Colonic mucosa (tissue), 4 donors: ENCODE measurements at places on chromosomes 2 and 18. TPM values are rescaled to one million over a fixed set of nuclear protein-coding genes. Genes with fewer than 3 reads are reported as not detected.

DNA sequence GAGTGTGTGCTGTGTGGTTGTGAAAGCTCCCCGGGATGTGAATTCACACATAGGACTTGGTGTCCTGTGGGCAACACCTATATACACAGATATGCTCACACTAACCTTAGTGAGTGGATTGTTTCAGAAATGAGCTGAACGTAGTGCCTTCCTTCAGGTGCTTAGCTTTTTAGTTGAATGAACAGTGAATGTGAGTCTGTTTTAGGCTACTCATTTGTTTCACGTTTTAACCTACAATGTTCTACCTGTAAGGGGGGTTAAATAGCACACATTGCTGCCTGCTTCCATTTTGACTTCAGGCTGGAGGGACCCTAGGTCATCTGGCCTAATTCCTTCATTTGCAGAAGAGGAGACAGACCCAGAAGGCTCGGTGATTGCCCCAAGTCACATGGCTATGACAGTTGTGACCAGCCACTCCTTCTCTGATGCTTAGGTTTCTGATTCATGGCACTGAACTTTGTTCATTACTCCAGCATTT is 1.0 kb downstream of the PLEK start:
- no peak for DNase-seq
- peak overlapping the region; percentile 22 for H3K4me3 ChIP-seq
- no peaks in the 10 kb centered on the region for H3K36me3 ChIP-seq
- peak overlapping the region; percentile 38 for H3K27ac ChIP-seq
- no peaks in the 10 kb centered on the region for H3K4me1 ChIP-seq

GRCh38 chr2:181070836-181071200 is 90.4 kb downstream of the UBE2E3 start:
- H3K4me1 ChIP-seq: no peaks in the 10 kb centered on the region
- no peak for DNase-seq
- no peaks in the 10 kb centered on the region for H3K27me3 ChIP-seq
- H3K27ac ChIP-seq: no peak overlapping the region
- no peaks in the 10 kb centered on the region for H3K36me3 ChIP-seq

GRCh38 chr2:31778153-31778552 is 197.4 kb upstream of the SRD5A2 start:
- H3K4me3 ChIP-seq: no peak overlapping the region
- H3K27ac ChIP-seq: no peak overlapping the region
- H3K36me3 ChIP-seq: no peaks in the 10 kb centered on the region
- H3K27me3 ChIP-seq: no peaks in the 10 kb centered on the region
- DNase-seq: no peak

- no peaks in the 10 kb centered on the region for H3K4me1 ChIP-seq
- H3K4me3 ChIP-seq: no peak overlapping the region
- H3K27ac ChIP-seq: no peak overlapping the region
- H3K27me3 ChIP-seq: no peaks in the 10 kb centered on the region
- no peak for DNase-seq
These were observed 304.7 kb downstream of the TCF4 start for GRCh38 chr18:55283309-55283708.

DNA sequence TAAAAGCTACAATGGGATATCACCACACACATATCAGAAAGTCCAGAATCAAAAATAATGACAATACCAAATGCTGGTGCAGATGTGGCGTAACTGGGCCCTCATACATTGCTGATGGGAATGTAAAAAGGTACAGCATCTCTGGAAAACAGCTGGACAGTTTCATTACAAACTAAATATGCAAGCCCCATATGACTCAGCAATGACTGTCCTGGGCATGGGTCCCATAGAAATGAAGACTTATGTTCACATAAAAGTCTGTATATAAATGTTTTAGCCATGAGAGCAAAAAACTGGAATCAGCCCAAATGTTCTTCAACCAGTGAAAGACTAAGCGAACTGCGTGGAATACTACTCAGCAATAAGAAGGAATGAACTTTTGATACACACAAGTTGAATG is 56.7 kb downstream of the ALPK2 start:
- no peak for DNase-seq
- no peaks in the 10 kb centered on the region for H3K27me3 ChIP-seq
- no peak overlapping the region for H3K4me3 ChIP-seq

- no peak overlapping the region for H3K4me3 ChIP-seq
- no peak for DNase-seq
- H3K27ac ChIP-seq: no peak overlapping the region
- no peaks in the 10 kb centered on the region for H3K36me3 ChIP-seq
These were observed 76.8 kb downstream of the ZFP36L2 start for GRCh38 chr2:43149482-43150107.

DNA sequence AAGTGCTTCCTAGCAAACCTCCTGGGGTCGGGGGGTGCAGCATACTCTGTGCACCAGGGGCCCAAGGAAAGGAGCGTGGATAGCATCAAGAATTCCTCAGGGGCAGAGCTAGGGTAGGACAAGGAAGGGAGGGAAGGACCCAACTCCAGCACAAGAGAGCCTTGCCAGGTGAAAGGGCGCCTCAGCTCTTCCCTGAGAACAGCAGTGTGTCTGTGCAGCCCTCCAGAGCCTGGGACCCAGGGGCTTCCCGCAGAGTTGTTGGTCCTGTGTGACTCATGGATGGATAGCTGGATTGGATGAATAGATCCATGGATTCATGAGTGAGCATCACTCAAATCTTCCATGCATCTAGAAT is 175.4 kb downstream of the SMAD2 start:
- no peaks in the 10 kb centered on the region for H3K27me3 ChIP-seq
- H3K27ac ChIP-seq: no peak overlapping the region
- no peaks in the 10 kb centered on the region for H3K36me3 ChIP-seq
- DNase-seq: no peak

- H3K36me3 ChIP-seq: no peaks in the 10 kb centered on the region
- H3K4me3 ChIP-seq: no peak overlapping the region
- H3K4me1 ChIP-seq: no peaks in the 10 kb centered on the region
- DNase-seq: no peak
These were observed 30.0 kb downstream of the CTLA4 start for GRCh38 chr2:203897544-203897943.

DNA sequence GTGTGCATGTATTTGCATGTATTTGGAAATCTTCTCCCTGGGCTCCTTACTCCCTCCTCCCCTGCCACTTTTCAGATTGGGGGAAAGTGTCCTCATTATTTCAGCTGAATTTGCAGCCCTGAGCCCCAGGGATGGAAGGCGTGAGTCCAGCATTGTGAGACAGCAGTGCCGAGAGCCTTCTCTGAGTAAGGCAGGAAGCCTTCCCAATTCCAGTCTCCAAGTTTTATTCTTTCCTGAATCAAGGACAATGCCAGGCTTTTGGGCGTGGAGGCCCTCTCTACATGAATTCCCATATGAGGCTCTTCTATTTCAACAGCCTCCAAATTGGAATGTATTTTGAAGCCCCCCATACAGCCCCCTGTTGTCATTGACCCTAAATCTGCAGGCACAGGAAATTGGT is 163.5 kb downstream of the ACKR3 start:
- H3K4me1 ChIP-seq: no peaks in the 10 kb centered on the region
- no peaks in the 10 kb centered on the region for H3K36me3 ChIP-seq
- no peaks in the 10 kb centered on the region for H3K27me3 ChIP-seq
- DNase-seq: no peak
- no peak overlapping the region for H3K27ac ChIP-seq

DNA sequence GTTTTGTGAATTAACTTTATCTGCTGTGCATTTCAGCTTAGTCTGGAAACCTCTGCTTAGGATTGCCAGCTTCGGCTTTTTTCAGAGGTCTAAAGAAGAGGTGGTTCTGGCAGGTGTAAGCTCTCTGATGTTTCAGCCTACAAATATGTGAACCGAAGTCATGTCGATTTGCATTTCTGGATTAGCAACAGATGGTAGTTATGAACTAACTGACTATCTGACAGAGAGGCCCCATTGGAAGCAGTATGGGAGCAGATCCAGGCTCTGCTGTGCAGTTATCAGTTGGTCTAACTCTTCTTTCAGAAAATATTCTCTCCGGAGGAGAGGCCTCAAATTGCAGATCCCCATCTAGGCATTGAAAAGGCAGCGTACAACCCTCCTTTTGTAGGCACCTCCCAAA is 32.7 kb upstream of the SPRED2 start:
- H3K4me3 ChIP-seq: no peak overlapping the region
- H3K27me3 ChIP-seq: no peaks in the 10 kb centered on the region
- H3K4me1 ChIP-seq: no peaks in the 10 kb centered on the region
- no peak for DNase-seq
- no peaks in the 10 kb centered on the region for H3K36me3 ChIP-seq

GRCh38 chr2:70603066-70603465 is 49.4 kb upstream of the TGFA start:
- H3K36me3 ChIP-seq: no peaks in the 10 kb centered on the region
- no peak overlapping the region for H3K4me3 ChIP-seq
- no peaks in the 10 kb centered on the region for H3K4me1 ChIP-seq
- no peak overlapping the region for H3K27ac ChIP-seq
- no peak for DNase-seq

DNA sequence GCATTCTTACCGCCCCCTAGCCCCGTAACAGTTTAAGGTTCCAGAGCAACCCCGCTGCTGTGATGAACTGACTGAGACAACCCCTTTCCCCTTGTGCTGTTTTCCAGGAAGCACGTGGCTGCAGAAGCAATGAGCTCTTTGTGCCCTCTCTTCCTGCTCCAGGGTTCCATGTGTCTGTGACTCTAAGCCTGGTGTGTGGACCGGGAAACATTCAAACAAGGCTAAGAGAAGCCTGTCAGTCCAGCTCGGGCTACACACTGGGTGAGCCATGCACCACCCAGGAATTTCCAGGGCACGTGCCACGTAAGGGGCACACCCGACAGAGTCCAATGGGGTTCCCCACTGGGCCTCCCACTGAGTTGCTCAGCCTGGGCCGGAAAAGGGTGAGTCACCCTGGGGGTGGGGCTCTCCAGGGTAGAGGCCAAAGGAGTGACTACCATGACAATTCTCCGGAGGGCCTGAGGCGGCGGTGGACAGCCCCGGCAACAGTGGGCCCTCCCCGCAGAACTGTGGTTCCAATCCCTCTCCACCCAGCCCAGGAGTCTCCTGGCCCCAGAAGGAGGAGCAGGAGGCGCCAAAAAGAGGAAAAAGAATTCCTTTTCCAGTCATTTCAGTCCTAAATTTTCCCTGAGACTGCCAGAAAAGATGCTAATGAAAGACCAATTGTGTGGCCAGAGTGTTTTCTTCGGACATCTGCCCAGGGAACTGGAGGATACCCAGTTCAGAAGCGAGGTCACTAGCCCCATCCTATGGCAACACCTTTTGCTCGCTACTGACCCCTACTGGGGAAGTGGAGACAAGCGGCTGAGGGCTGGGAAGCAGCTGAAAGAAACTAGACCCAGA is 157.8 kb upstream of the SLC1A4 start:
- H3K4me1 ChIP-seq: peaks cover 3% of the 10 kb centered on the region
- H3K4me3 ChIP-seq: no peak overlapping the region
- no peaks in the 10 kb centered on the region for H3K36me3 ChIP-seq
- peak; percentile 92 for DNase-seq
- H3K27ac ChIP-seq: peak overlapping the region; percentile 63

GRCh38 chr2:54897420-54898310 is 152.6 kb downstream of the RTN4 start:
- H3K4me3 ChIP-seq: no peak overlapping the region
- no peak for DNase-seq
- no peak overlapping the region for H3K27ac ChIP-seq
- no peaks in the 10 kb centered on the region for H3K4me1 ChIP-seq
- no peaks in the 10 kb centered on the region for H3K27me3 ChIP-seq

TMEM163 gene
- total RNA-seq: not detected

RHOB gene
- 77.5 TPM for total RNA-seq

GPR45 gene
- not detected for total RNA-seq

EFR3B gene
- total RNA-seq: 1.7 TPM

TEX44 gene
- not detected for total RNA-seq

CCDC85A gene
- 0.40 TPM for total RNA-seq

LCT gene
- total RNA-seq: 0.12 TPM

OSBPL6 gene
- 0.58 TPM for total RNA-seq

TXNDC2 gene
- not detected for total RNA-seq
